ENCODE measurements at places on chromosomes 4 and X.
A peak's percentile ranks its signal among the peaks of the same experiment; 100 is the strongest.

GRCh38 chr4:176545872-176546271, 226.1 kb downstream of the SPCS3 start:
- DNase-seq: no peak

GRCh38 chrX:24294619-24295018, 19.2 kb downstream of the SUPT20HL2 start:
- no peak for DNase-seq

DNA sequence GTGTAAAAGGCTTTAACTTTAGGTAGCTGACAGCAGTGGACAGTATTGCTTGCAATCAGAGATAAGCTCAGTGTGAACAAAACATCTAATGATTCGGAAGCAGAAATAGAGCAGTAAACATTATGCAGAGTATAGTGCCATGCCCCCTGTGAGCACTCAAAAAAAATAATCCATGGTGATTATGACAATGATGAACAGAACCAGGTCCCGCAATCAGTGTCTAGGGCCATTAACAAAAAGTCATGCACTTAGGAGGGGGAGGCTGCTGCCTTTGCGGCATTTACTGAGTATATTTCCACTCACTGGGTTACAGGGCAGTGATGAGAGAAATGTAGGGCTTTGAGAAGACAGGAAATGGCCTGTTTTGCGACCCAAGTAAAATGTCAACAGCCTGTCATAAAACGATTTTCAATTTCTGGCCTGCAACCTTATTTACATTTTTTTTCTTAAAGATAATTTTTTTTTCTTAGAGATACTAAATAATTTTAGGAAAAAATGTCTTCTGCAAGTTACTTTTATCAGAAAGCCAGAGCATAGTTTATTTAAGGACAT, 27.3 kb upstream of the NEIL3 start:
- no peak for DNase-seq

DNA sequence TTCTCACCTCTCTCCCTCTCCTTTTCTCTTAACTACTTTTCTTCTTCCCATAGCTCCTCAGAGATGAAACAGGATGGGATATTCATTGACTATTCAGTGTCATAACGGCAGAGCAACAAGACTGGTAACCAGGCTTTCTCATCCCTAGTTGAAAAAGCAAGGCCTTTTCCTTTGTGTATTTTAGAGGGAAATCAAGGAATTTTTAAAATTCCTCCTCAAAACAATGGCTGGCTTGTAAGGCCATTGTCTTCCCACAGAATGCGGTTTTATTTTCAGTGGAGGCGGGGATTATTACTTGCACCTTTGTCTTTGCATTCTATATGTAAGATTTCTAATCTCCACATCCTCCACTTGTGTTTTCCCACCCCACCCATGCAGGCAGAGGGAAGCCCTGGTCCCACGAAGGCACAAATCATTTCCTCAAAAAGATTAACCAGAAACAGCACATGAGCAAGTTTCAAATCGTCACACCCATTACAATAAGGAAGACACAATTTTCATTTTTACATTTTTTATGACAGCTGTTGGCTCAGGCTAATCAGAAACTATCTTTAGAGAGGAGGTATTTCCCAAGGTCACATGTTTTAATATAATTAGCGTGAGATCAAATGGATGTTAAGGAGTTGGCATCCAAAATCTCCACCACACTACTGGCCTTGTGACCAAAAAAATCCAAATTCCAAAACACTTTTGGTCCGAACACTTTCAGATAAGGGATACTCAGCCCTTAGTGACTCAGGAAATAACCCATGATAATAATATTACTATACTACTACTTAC, 53.0 kb upstream of the KDR start:
- DNase-seq: no peak

- DNase-seq: no peak
Observed at GRCh38 chr4:151670843-151671242, 90.0 kb downstream of the GATB start.

GRCh38 chr4:113446019-113446418, 315.5 kb downstream of the CAMK2D start:
- DNase-seq: no peak

GRCh38 chrX:149539283-149540130, 1.3 kb upstream of the EOLA1 start:
- peak; percentile 75 for DNase-seq

DNA sequence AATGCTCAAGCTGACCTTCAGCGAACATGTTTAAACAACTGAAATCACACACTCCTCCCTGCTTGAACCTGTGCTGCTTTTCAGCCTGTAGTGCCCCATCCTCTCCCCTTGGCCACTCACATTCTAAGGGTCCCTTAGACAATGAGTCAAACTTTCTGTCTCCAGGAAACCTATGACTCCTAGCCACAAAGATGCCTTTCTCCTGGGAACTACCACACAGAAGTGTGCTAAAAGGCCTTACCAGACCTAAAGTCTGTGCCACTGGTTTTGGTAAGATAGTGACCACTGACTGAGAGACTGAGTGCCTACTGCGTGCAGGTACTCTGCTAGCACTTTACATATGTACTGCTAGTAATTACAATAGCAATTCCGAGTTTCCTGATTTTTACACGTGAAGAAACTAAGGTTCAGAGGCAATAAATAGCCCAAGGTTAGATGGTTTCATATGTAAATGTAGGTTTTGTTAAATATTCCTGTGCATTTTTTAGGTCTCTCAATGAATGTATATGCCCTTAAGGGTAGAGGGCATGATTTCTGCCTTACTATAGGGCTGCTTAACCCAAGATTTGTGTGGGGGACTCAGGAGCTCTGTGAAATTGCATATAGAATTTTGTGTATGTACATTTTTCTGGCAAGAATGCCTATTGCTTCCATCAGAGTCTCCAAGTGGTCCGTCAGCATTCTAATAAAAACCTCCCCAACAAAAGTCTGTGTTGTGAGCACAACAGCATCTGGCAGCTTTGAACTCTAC, 71.1 kb downstream of the NSG1 start:
- no peak for DNase-seq

DNA sequence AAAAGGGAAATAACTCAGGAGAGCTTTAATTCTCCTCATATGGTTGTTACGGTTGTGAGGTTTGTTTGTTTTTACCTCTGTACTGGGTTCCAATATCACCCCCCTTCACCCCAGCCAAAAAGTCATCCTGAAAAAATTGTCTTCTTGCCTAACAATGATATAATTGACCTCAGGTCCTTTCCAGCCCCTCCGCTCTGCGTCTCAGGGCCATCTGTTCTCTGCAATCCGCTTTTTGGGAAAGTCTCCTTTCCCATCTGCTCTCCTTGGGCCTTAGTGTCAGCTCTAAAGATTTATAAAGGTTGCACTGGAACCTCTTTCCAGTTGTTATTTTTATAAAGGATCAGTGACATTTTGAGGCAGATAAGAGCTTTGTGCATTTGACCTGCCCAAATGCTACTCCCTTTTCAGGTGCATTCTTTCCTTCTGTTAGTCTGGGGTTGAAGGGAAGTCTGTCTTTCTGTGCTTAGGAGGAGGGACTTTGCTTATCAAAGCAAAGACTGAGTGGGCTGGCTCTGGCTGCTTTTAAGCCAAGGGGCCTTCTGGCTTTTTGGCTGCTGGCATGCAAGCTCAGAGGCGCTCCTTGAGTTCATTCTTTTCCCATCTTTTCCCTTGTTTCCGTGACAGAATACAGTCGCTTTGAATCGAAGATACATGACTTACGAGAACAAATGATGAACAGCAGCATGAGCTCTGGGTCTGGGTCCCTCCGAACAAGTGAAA, 34.1 kb downstream of the DLG3 start:
- DNase-seq: no peak

- no peak for DNase-seq
Observed at GRCh38 chr4:31234494-31234893, 514.3 kb downstream of the PCDH7 start.

DNA sequence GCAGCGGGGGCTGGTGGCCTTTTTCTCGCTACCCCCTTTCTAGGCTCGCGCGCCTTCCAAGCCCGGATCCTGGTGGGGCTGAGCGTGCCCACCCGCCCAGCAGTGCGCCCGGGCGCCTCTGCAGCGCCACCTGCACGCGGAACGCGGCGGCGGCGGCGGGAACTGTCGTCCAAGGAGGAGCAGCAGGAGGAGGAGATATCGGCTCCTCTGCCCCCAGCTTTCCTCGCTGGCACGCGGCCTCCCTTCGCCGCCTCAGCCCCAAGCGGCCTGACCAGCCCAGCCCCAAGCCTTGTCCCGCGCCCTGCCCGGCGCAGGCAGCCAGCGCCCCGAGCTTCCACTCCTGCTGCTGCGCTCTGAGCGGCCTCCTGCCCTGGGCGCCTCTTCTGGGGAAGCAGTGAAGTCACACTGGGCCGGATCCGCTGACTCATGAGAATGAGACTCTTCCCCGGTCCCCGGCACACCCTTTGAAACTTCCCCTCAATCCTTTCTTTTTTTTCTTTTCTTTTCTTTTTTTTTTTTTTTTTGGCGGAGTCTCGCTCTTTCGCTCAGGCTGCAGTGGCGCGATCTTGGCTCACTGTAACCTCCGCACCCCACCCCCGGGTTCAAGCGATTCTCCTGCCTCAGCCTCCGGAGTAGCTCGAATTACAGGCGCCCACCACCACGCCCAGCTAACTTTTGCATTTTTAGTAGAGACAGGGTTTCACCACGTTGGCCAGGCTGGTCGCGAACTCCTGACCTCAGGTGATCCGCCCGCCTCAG, 10.6 kb upstream of the ELF4 start:
- peak; percentile 46 for DNase-seq

GRCh38 chrX:43643662-43644061, 12.4 kb upstream of the MAOA start:
- DNase-seq: no peak

DNA sequence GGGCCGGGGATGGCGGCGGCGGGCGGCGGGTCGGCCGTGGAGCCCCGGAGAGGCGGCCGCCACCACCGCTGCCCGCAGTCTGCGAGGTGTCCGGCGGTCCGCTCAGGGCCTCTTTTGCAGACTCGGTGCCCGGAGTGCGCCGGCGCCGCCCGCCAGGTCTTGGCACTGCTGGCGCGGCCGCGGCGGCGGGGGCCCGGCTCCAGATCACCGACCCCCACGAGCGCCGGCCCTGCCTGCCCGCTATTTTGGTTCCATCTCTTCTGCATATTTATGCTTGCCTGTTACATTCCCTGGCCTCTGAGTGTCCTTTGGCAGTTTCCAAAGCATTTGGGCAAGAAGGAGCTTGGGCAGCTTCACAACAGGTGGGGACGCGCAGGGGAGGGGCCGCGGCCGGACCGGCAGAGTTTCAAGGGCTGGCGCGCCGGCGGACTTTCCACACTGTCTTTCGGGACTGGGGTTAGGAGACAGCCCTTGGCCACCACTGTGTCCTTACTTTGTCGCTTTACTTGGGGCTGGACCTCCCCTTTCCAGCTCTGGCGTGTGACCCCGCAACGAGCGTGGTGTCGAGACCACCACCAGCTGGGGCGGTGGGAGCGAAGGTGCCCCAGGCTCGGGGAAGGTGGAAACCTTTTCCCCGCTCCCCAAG, 668 bp upstream of the TAPT1 start:
- peak; percentile 20 for DNase-seq

GRCh38 chr4:140103676-140104075, 50.3 kb downstream of the MAML3 start:
- no peak for DNase-seq

GRCh38 chr4:174616661-174617060, 94.4 kb upstream of the HPGD start:
- no peak for DNase-seq

- DNase-seq: no peak
Observed at GRCh38 chrX:106588801-106589200, 23.0 kb upstream of the RADX start.

DNA sequence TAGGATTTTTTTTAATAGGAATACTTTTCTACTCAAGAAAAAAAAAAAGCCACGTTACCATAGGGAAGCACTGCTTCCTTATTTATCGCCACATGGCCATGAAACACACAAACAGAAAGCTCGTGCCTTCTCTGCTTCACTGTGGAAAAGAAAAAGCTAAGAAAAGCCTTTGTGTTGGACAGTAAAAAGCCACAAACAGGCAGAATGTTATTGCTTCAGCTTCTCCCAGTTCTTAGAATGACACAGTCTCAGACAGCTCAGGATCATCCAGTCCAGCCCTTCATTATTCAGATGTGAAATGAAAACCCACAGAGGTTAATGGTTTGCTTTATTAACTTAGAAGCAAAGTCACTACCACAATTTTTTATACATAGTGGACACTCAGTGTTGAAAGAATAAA, 181.6 kb upstream of the NOCT start:
- no peak for DNase-seq

DNA sequence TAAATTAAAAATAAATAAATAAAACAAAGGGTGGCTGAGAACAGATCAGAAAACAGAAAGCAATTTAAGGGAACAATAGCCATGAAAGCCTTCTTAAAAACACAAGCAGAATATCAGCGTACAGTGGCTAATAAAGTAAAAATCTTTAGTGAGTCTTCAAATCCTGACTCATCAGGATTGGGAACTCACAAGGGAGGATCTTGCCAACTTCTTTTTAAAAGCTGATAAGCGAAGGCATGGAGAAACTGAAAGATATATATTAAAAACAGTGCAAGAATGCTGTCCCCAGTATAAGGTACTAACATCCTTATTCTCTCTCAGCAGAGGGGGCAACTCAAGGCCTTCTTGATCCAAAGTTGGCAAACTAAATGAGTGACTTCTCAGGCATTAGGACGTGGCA, 180.1 kb downstream of the DHX15 start:
- DNase-seq: no peak

- no peak for DNase-seq
Observed at GRCh38 chrX:17496407-17496806, 121.4 kb downstream of the NHS start.

DNA sequence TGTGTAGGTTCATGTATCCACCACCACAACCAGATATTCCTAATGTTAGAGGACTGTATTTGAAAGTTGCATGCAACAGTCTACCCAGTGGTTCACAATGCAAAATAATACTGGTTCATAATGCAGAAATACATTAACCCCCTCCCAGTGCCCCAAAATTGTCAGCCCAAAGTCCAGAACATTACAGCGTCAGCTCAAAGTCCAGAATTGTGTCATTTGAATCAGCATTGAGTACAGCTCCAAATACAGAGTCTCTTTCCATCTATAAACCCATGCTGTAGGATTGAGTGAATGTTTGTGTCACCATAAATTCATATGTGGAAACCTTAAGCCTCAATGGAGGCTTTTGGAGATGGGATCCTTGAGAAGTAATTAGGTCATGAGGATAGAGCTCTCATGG, 54.0 kb downstream of the MCUB start:
- no peak for DNase-seq

DNA sequence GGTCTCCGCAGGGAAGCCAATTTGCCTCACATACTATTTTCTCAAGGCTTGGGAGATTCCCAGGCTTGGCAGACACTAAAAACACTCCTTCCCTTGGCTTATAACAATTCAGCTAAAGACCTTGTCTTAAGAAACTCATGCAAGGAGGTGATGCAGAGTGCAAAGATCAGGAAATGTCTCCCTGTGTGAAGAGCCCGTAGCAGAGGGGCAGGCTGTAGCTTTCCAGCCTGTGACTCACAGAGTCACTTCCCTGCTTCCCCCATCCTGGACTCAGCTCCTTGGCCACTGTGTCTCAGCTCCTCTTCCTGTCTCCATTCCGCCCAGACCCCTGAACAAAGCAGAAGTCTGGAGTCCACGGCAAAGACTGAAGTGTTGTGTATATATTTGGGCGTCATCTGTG, 56.1 kb downstream of the KDR start:
- no peak for DNase-seq

Data from activated CD4-positive, alpha-beta T cell treated with anti-CD3 and anti-CD28 coated beads for 1 hour (primary cell).